ENCODE measurements at places on chromosomes 6 and 20.

GRCh38 chr20:33650111-33650752 is 11.9 kb upstream of the C20orf144 start:
- DNase-seq, result no peak

DNA sequence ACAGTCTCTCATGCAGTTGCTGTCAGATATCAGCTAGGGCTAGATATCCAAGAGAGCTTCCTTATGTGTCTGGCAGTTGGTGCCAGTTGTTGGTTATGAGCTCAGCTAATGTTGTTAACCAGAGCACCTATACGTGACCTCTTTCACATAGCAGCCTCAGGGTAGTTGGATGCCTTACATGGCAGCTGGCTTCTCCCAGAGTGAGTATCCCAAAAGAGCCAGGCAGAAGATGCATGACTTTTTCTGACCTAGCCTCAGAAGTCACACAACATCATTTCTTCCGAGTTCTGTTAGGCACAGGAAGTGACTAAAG is 175.7 kb downstream of the VEGFA start:
- no peak for DNase-seq

DNA sequence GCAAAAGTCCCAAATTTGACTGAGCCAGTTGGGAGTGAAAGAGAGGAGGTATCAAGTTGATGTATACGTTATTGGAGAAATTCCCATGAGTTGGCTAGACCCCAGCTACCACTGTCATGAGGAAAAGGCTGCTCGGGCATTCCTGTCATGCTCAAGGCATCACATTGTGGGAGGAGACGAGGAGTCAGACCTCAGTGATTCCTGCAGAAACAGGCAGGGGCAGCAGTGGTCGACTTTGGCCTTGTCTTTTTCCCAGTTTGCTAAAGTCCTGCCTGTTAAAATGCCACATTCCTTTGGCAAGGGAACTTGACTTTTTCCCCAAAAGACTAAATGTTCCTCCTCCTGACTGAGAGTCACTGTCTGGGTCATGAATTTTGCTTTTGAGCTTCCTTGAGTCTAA is 295.5 kb upstream of the HS3ST5 start:
- no peak for DNase-seq

GRCh38 chr6:113882336-113883022 is 25.3 kb downstream of the MARCKS start:
- no peak for DNase-seq

- no peak for DNase-seq
Observed at GRCh38 chr6:5067305-5067704, 17.8 kb upstream of the PPP1R3G start.

DNA sequence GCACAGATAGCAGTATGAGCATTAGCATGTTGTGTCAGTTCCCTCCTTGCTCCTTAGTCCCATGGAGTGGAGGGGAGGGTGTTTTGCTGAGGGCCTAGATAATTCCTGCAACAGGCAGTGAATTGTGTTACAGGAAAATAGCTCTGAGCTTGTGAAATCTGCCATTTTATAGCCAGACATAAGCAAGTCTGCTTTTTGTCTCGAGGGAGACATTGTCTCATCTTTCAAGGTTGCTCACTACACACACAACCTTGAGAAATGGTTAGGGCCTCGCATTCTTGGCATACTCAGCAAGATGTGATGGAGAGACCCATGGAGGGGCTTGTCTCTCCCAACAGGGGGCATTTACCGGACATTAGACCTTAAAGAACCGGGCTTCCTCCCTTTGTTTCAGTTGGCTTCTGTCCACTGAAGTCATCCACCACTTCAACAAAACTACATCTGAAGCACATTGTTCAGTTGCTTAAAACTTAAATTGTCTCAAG is 108.0 kb upstream of the FOXO3 start:
- DNase-seq, result no peak

DNA sequence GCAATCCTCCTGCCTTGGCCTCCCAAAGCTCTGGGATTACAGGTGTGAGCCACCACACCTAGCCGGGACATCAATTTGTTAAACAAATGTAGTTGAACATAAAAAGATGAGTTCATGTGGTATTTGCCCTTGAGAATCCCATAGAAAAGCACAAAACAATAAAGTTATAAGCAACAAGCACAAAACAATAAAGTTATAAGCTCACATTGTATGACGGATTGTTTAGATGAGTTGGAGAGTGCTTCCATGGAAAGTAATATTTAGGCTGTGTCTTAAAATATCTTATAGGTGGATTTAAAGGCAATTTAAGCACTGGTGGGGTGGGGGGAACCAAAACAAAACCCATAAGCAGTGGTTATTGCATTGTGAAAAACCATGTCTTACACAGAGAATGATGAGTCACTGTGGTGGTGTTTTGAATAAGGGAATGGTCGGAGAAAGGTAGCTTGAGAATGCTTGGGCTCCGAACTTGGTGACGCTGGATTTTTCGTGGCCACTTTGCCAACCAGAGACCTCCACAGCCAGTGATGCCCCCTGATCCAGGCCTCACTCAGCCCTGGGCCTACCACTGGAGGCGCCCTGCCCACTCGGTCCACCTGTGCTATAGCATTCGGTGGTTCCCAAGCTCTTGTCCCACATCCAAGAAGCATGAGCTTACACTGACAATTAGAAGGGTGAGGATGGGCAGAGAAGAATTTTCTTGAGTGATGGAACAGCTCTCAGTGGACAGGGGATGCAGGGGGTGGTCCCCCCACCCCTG is 256.0 kb downstream of the CDKAL1 start:
- no peak for DNase-seq

Data from activated CD8-positive, alpha-beta memory T cell treated with anti-CD3 and anti-CD28 coated beads for 48 hours (primary cell).